ENCODE measurements at places on chromosomes 13 and 19.

- no peak for DNase-seq
Measured at GRCh38 chr13:83547043-83547442, 335.2 kb downstream of the SLITRK1 start.

GRCh38 chr13:23443878-23444277 is 10.4 kb upstream of the SACS start:
- no peak for DNase-seq

DNA sequence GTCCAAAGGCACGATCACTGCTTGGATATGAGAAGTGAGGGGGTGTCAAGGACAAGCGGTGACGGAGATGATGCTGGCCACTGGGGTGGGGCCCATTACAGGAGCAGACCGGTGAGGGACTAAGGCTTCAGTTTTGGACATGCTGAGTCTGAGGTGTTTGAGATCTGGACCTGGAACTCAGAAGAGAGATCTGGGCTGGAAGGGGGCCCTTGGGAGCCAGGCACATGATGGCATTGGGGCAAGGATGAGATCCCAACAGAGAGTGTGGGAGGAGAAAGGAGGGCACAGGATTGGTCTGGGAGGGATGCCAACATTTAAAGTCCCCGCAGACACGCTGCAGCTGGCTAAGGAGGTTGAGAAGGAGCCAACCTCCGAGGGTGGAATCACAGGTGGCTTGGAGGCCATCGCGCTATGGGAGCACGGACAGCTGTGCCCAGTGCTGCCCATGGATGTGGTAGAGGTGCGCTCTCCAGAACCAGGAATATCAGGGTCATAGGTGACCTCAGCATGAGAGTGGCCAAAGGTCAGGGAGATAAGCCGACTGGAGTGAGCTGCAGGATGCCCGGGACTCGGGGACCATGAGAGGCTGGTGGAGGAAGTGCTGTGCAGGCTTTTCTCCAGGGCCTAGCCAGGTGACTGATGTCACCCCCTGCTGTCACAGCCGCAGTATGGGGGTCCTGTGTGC is 21.8 kb downstream of the DHRS12 start:
- DNase-seq: no peak

- no peak for DNase-seq
Measured at GRCh38 chr19:42081584-42082203, 5.7 kb downstream of the ZNF574 start.

- DNase-seq: no peak
Measured at GRCh38 chr13:109394311-109394988, 391.9 kb downstream of the IRS2 start.

DNA sequence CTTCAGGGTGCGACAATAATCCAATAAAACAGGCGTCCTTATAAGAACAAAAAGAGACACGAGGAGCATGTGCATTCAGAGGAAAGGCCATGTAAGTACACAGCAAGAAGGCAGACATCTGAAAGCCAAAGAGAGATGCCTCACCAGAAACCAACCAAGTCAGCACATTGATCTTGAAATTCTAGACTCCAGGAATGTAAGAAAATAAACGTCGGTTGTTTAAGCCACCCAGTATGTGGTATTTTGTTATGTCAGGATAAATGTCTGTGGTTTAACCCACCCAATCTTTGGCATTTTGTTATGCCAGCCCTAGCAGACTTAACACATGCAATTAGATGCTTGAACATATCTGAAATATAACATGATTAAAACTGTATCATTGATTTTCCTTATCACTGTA is 452.0 kb downstream of the SLITRK6 start:
- no peak for DNase-seq

DNA sequence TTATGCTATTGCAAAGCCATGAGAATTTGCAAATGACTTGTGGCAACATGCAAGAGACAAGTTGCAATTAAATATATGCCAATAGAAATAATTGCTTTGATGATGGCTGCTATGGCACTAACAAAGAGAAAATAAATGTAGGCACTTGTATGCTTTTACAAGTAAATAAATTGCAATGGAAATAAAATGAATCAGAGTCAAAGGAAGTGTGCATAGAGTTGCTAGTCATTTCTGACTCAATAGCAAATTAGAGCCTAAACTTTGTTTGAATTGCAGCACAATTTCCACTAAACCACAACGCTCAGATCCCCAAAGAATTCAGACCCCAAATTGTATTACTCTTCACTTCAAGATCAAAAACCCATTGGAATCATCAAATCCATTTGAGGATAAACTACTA is 792.1 kb upstream of the ARGLU1 start:
- DNase-seq: no peak

DNA sequence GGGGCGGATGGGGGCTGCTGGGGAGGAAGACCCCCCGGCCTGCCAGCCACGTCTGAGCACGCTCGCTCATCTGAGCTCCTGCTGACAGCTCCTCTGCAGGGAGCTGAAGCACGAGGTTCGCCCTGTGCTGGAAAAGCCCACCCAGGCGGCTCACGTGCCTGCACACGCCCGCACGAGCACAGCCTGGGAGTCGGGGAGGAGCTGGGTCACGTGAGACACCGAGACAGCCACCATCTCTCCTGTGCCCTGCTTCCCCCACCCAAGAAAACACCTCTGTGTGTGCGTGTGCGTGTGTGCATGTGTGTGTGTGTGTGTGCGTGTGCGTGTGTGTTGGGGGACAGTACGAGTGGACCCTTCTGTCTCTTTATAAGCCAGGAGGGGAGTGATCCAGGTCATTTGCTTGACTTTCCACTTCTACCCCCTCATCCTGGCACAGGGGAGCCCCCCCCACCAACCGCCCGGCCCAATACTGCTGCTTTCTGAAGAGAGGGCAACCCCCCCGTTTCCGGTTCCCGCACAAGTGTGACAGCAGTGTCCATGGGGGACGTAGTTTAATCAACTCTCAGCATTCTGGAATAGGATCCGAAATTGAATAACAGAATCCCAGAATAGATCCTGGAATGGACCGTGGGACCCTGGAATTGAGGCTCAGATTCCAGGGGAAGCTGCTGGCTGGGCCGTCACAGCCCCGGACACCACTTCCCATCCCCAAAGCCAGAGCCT is 42.5 kb downstream of the CELF5 start:
- no peak for DNase-seq

DNA sequence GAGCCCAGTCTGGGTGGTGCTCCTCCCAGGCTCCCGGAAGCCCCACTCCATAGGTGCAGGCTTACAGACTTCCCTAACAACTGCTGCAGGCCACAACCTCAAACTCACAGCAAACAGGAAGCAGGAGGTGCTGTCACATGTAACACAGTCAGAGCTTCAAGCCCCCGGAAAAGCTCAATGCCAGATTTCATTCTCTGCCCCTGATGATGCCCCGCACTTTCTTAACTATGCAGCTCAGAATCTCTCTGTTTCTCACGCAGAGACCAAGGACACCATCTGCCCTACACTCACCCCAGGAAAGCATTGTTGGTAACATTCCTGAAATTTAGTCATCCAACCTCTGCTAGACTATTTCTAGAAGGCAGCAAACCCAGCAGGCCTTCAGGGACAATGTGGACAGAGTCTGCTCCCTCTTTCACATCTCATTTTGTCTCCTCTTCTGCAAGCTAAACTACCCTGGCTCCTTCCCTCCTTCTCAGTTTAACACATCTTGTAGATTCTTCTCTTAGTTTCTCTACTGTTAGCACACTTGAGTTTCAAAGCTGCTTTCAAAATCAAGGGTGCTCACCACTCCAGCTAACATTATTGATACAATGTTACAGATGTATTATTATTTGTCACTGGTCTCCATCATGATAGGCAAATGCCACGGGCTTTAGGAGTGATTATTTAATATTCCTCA is 162.5 kb downstream of the KCTD12 start:
- no peak for DNase-seq

- peak; percentile 24 for DNase-seq
Measured at GRCh38 chr19:32131005-32131404, 214.4 kb upstream of the ZNF507 start.

- DNase-seq: no peak
Measured at GRCh38 chr19:43809762-43810696, 7.8 kb upstream of the LYPD5 start.

DNA sequence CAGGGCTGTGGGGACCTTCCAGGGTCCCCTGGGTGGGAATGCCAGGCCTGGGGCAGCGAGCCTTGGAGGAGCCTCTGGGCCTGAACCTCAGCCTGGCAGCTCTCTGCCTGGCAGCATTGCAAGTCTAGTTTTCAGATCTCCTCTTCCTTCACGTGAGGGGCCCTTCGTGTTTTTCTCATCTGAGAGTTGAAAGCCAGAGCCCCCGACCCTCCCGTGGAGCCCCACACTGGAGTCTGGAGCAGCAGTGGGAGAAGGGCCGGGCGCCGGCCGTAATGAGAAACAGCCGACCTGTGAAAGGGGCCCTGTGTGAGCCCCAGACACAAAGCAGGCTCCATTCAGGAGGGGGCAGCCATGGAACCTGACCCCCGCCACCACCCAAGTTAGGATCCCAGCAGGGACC is 19.3 kb downstream of the TMED1 start:
- no peak for DNase-seq
